Ovary (tissue), 10 donors: ENCODE measurements at places on chromosomes 7 and 10. TPM values are rescaled to one million over a fixed set of nuclear protein-coding genes. Genes with fewer than 3 reads are reported as not detected.

Gene AASS
- total RNA-seq = 55.7 TPM

Gene CHAT
- not detected for total RNA-seq

Gene CYP2C19
- not detected for total RNA-seq

Gene BHLHA15
- not detected for total RNA-seq
